ENCODE measurements at places on chromosomes 7 and 10.

DNA sequence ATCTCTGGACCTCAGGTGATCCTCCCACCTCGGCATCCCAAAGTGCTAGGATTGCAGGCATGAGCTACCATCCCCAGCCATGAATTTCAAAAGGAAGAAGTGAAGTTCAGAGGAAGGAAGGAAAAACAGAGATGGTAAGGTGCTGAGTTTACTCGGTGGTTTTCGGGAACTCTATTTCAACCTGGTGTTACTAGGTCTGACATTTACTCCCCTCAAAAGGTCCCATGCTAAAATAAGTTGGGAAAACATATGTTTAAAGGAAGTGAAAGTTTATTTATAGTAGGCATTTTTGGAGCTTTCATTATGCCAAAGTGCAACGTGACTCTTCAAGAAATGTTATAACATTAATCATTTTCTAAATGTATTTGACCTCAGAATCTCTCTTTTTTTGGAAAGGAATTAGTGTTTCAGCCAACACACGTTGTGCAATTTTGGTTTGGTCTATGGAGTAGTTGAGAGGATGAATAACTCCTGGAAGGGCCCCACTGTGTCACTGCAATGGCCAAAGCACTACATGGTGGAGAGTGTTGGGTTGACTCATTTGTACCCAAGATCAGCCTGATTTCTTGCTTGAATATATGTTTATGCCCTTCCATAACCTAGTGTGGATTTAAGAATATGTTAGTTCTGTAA, 114.7 kb upstream of the FAM171A1 start:
- DNase-seq: no peak

DNA sequence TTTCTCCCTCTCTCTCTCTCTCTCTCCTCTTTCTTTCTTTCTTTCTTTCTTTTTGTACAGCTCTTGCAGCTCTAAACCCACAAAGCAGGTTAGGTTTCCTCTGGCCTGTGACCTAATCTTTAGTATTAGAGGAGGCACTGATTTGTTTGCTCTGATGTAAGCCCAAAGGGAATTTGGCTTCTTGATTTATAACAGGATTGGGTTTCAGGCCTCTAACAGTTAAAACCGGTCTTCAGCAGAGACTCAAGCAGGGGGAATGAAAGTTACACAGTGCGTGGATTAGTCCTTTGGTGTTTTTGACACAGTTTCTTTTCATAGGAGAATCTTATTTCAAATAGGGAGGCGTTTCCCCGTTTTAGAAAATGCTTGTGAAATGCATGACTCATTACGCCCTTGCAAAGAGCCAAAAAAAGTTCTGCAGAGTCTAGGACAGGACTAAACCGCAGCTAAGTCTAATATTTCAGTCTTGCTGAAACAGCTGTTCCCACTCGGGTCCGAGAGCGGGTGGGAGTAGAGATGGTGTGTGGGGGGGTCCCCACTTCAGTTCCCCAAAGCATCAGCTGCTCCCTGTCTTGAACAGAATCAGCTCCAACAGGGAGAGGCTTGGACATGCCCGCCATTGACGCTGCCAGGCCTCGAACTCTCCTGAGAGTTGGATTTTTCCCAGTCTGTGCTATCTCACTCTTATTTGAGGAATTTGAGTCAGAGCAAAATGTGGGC, 296.5 kb upstream of the PITRM1 start:
- DNase-seq: no peak

DNA sequence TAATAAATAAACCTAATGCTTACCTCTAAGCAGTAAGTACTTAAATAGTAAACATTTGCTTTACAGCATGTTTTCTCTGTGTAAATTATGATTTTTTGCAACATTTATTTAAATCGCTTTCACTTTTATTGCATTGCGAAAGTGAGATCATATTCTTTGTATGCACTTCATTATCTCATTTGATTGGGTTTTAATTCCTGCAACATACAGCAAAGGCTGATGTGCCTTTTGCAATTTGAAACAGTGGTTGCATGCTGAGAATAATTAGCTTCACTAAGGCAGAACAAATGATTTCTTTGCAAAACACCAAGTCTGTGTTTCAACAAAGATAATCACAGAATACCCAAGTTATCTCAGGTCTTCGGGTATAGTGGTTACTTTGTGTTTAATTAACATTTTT, 16.3 kb upstream of the THSD7A start:
- DNase-seq: no peak

- peak; percentile 72 for DNase-seq
Measured at GRCh38 chr10:73886085-73886529, 11.8 kb upstream of the CAMK2G start.

DNA sequence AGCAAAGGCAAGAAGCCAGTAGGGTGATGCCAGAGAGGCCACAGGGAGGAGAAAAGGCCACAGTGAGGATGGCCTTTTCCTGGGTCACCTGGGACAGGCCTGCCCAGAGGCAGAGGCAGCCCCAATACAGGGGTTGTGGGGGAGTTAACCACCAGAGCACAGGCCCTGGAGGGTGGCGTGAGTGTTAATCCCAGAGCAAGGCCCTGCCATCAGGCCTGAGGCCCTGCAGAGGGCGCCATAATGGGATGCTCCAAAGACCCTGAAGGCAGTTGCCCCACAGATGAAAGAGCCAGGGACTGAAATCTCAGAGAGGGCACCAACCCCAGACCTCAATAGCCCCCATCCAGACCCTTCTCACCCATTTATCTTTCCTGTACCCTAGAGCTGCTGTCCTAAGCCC, 23.9 kb downstream of the SLC13A4 start:
- peak; percentile 18 for DNase-seq

GRCh38 chr7:142383841-142384492, 126.1 kb upstream of the PRSS58 start:
- peak; percentile 30 for DNase-seq

DNA sequence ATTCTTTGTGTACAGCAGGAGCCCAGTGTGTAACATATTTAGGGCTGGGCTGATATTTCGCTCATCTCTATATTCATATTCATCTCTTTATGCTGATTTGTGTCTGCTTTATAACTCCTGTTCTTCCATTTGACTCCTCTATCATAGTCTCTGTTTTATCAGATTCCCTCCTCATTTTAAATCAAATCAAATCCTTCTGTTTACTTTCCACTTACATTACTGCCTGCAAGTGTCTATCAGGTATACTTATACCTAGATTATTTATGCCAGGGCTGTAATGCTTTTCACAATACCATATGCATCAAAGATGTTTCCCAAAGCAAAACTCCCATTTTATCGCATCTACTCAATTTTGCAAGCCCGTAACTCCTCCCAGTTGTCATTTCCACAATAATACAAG, 990.7 kb downstream of the SORCS1 start:
- no peak for DNase-seq

DNA sequence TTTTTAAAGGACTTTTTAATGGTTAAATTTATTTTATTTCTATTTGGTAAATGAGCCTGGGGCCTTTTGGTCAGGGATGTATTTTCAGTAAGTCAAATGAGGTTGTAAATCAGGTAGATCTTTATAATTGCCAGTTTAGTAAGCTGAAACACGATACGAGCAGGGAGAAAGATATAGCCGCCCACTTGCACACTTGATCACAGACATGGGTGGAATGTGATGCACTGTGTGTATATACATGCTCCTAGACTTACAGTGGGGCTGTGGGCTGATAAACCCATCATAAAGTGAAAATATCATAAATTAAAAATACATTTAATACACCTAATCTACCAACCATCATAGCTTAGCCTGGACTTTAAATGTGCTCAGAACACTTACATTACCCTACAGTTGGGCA, 119.4 kb upstream of the SAMD8 start:
- DNase-seq: no peak

GRCh38 chr10:78702186-78702585, 366.6 kb upstream of the ZMIZ1 start:
- DNase-seq: no peak

DNA sequence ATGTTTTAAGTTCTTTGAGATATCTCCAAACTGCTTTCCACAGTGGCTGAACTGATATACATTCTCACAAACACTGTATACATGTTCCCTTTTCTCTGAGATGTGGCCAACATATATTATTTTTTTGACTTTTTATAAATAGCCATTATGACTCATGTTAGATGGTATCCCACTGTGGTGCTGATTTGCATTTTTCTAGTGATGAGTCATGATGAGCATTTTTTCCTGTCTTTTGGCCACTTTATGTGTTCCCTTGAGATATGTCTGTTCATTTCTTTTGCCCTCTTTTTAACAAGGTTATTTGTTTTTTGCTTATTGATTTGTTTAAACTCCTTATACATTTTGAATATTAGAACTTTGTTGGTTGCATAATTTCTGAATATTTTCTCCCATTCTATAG, 1055.1 kb downstream of the NXPH1 start:
- no peak for DNase-seq

DNA sequence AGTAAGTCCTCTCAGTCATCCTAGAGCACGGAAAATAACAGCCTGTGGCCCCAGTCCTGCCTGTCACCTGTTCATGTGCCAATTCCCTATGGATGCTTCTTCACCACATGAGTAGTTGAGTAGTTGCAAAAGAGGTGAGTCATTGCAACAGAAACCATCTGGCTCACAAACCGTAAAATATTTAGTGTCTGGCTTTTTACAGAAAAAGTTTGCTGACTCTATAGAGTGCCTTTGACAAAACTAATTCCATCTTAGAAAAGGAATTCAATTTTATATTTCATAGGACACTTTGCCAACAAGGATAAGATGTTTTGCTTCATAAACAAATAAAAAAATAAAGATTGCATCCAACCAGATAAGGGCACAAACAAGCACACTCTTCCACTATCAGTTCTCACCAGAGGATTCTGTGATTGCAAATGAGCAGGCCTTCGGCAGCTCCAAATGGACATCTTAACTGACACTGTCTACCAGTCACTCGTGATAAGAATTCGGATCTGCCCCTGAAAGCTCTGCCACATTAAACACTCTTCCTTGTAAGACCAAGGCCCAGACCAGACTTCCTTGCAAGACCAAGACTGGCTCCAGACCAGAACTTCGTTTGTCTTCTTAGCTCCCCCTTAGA, 242.7 kb upstream of the SEMA3C start:
- no peak for DNase-seq

- DNase-seq: no peak
Measured at GRCh38 chr10:6482737-6483357, 97.2 kb downstream of the PRKCQ start.

GRCh38 chr7:101240226-101241014, 2.8 kb upstream of the CLDN15 start:
- no peak for DNase-seq

- no peak for DNase-seq
Measured at GRCh38 chr7:128841171-128841690, 11.0 kb downstream of the FLNC start.

DNA sequence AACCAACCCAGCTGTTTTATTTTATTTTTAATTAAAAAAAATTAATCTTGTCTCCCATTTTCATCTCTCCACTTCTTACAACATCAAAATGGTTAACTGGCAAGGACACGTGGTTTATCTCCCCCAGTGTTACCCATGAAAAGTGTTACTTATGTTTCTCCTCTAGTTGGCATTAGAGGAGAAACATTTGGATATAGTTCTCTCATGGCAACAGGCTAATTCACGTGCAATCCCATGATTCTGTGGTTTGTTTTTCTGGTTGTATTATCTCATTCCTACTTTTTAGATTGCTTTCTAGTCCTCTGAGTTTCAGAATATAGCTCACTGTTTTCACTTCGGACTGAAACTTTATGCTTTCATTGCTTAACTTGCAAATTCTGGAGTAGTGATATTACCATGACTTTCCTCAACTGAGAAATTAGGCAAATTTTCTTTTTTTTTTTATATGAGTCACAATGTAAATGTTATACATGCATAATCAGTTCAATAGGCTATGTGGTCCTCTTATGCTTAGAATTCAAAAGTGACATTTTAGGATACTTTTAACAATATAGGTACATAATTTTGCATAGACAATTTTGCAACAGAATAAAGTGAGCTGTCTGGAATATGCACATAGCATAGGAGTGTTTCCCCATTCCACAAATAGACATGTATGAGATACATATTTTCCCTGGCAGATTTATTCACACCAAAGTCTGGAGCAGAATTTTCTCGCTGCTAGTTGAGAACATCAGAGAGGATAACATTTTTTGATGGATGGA, 43.0 kb downstream of the LHFPL3 start:
- DNase-seq: no peak

GRCh38 chr10:44923611-44924010, 12.5 kb downstream of the TMEM72 start:
- DNase-seq: no peak

- no peak for DNase-seq
Measured at GRCh38 chr10:72735288-72735936, 43.5 kb downstream of the MCU start.

GRCh38 chr10:129833468-129833950, 130.6 kb downstream of the EBF3 start:
- no peak for DNase-seq

GRCh38 chr10:122421054-122421625, 33.3 kb upstream of the ARMS2 start:
- DNase-seq: no peak

DNA sequence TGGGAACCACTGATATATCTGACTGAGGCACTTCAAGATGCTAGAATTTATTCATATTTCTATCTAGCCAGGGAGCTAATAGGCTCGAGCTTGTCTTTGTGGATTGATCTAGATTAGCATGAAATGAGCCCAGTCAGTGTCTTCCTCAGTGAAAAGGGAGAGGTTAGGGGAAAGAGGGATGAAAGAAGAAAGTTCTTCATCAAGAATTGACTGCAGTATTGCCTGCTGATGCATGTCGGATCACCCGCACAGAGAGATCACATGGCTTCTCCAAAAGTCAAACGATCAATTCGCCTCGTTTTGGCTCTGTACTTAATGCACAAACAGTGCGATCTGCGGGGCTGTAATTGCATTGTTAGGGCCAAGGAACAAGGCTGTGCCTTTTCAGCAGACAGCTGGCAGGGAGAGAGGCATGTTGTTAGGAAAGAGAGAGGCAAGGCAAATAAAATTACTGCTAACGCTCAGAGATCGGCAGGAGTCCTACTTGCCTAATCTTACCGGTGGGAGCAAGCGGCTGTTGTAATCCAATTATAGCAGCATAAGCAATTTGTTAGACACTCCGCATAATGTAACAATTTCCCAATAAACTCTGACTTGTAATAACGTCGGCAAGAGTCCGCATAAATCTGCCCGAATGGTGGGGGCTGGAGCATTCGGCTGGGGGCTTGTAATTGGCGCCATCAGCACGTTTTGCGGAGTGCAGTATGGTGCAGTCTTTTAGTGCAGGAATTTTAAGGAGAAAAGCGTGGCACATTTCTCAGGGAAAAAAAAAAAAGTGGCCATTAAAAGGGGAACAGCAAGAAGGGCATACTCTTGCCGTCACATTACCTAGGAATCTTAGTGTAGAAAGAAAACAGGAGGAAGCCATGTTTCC, 102.1 kb downstream of the POLL start:
- no peak for DNase-seq

DNA sequence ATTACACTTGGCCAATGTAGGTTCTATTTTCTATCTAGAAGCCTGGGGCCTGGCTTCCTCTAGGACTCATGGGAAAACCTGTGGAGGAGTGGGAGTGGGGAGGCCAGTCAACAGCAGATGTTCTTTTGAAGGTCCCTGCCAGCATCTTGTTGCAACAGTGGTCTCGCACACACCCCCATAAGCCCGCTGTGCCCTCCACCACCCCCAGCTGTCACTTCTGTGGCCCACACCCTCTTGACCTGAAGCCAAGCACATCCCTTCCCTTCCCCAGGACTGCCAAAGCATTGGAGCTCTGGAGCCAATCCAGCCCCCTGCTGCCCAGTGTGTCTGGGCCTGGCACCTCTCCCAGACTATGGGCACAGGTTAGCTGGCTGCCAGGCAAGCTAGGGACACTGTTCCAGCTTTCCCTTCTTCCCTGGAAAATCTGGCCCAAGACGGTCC, 1.9 kb upstream of the STX1A start:
- no peak for DNase-seq

GRCh38 chr7:67414858-67415257, 418.2 kb downstream of the TYW1 start:
- no peak for DNase-seq

All from activated naive CD8-positive, alpha-beta T cell treated with anti-CD3 and anti-CD28 coated beads, Interleukin-2, amount 50 U/mL, for 24 hours (primary cell).